ENCODE measurements at places on chromosomes 16 and 17.

- DNase-seq = no peak
Observed at GRCh38 chr16:2252806-2253148, 1.4 kb upstream of the ECI1 start.

DNA sequence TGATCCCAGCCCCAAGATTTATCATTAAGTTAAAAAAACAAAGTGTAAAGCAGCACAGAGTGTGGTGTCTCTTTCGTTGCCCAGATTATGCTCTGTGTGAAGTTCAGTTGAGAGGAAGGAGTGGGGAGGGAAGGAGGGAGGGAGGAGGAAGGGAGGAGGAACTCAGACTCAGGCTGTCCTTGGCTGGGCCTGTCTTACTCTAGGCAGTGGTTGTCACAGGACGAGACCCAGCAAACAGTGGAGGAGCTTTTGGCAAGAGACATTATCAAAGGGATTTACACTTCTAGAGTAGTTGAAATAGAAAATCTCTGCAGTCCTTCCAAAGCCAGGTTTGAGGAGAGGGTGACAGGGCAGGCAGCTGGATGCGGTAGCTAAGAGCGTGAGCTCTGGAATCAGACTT lies 27.8 kb downstream of the KNOP1 start:
- DNase-seq = no peak

DNA sequence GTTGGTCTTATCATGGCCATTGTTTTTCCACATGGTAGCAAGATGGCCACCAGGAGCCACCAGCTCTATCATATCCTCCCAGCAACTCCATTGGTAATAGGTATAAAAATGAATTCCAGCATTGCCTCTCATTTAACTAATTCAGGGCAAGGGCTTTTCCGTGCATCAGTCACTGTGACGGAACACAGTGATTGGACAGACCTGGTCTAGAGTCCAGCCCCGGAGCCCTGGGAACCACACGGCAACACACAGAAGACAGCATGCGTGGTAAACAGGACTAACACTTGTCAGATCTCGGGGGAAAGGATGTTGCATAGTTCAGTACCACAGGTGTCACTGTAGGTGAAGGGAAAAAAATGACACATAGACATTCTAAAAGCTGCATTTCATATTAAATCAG lies 638.0 kb upstream of the RBFOX1 start:
- no peak for DNase-seq

DNA sequence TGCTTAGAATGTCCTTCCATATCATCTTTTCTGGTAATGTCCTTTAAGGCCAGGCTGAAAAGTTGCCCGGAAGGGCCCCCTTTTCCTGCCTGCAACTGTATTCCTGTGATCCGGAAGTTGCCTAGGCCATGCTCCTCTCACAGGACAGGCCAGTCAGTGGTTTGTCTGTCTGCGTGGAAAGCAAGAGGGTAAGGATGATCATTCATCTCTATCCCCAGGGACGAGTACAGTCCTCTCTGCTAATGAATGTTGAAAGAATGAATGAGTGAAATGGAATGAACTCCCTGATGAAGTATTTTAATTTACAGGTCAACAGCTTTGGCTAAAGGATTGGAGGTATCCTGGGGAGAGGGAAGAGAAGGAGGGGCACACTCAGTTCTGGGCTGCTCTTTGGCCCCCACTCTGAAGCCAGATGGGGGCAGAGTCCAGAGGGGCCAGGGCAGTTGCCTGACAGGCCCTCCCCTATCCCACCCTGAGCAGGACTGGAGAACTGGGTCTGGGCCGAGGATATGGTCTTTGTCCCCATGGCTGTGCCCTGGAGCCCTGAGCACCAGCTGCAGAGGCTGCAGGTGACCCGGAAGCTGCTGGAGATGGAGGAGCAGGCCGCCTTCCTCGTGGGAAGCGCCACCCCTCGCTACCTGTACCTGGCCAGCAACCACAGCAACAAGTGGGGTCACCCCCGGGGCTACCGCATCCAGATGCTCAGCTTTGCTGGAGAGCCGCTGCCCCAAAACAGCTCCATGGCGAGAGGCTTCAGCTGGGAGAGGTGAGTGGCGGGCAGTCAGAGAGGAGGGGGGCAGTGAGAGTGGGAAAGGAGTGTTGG lies 3.2 kb downstream of the AOC3 start:
- DNase-seq = no peak

- DNase-seq = no peak
Observed at GRCh38 chr17:15436473-15437302, 30.7 kb downstream of the CDRT4 start.

GRCh38 chr16:62709794-62710193 lies 673.6 kb upstream of the CDH8 start:
- DNase-seq = no peak

GRCh38 chr17:72284806-72285205 lies 164.0 kb downstream of the SOX9 start:
- no peak for DNase-seq

DNA sequence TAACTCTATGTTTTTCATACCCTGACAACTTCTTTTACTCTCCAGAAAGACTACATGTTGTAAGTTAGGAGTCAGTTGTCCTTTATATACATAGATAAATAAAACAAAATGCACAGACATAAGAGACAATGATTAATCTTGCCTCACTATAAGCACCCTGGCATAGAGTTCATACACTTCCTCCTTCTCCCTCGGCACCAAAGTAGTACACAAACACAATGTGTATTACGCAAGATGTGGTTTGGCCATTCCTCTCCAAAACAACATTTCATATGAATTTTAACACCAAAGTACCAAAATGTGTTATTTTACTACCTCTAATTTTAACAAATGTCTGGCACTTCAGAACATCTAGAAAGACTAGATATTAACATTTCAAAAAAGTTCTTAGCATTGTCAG lies 17.2 kb upstream of the SLFN11 start:
- DNase-seq = no peak

DNA sequence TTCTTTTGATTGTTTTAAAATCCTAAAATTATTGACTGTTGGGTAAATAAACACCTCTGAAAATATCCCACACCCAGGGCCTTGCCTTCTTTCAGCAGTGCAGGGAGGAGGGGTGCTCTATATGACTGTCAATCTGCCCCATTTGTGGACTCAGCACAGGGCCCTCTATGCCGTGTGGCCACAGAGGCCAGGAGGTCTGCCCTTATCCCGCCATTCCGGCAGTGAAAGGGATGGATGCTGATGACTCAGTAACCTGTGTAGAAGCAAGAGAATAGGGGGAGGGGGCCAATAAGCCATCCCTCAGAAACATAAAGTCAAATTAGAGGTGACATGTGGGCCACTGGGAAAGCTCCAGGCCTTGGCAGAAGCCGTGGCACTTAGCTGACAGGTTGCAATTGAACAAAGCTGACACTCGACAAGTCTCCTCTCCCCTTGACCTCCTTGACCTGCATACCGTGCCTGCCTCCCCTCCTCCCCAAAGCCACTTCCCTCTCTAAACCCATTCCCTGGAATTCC lies 281.4 kb upstream of the DYNLRB2 start:
- DNase-seq = no peak

GRCh38 chr17:68511254-68511670 lies 968 bp upstream of the PRKAR1A start:
- DNase-seq = no peak

DNA sequence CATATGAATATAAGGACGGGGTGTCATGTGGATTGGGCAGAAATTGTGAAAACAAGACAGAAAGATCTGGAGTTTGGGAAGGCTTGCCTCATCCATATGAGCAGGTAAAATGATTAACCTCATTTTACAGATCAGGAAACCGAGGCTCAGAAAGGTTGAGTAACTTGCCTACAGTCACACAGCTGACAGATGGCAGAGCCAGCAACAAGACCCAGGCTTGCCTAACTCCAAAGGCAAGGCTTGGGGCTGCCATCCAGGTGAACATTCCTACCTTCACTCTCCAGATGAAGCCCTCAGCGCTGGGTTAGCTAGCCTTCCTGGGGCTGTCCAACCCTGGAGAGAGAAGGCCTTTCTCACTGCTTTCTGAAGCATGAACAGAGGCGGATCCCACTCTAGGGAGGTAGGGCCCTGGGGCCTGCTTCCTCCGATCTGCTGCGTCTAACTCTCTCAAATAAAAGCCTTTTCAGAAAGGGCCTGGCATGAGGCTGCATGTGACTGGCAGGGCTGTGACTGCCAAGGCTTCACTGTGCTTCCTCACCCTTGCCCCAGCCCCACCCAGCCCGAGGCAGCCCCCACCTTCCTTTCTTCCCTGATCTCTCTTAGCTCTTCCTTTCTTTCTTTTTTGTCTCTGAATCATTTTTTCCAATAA lies 107.8 kb downstream of the GNAO1 start:
- no peak for DNase-seq

DNA sequence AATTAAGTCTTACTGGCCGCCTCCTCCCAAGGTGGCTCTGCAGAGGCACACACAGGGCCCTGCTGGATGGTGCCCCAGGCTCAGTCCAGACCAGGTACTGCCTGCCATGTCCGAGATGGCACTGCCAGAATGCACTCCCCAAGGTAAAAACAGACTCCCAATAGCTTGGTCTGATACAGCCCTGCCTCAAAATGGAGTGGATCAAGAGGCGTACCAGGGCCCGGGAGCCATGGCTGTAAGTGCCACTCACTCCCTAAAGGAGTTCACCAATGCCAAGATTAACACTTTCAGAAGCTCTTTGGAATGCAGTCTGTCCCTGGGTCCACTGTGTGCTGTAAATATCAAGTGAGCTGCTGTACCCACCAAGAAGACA lies 576 bp upstream of the MYO18A start:
- no peak for DNase-seq

- no peak for DNase-seq
Observed at GRCh38 chr16:10098991-10099390, 83.2 kb downstream of the GRIN2A start.

DNA sequence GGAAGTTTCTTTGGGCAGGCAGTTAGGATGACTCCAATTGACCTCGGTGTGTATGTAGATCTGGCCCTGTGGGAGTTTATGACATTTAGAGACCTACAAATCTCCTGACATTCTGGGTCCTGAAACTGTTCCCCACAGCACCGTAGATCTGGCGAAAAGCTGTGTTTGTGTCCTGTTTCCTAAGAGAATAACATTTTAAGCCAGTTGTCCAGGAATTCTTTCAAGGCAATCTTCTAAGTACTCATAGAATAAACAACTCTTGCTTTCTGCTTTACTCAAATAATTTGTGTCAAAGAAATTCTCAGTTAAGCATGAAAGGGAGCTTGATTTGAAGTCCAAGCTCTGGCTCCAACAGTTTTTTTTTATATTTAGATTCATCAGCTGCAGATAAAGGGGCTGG lies 78.5 kb upstream of the ELAC2 start:
- DNase-seq = no peak

- DNase-seq = no peak
Observed at GRCh38 chr17:12853921-12854320, 64.6 kb downstream of the ARHGAP44 start.

DNA sequence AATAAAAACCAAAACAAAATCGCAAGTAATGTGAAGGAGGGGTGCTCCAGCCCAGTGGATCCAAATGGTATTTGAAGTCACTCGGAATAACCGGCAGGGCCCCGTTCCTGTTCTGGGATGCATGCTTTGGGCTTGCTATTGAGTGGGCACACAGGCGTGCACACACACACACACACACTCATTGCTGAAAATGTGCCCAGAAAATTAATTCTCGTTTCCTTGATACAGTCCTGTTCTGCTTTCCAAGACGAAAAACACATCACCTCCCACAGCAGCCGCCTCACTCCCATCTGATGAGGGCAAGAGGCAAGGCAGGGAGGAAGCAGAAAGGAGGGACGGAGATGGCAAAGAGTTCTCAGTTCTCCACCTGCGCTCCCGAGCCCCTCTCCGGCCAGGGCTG lies 62.2 kb upstream of the SDK2 start:
- DNase-seq = no peak

DNA sequence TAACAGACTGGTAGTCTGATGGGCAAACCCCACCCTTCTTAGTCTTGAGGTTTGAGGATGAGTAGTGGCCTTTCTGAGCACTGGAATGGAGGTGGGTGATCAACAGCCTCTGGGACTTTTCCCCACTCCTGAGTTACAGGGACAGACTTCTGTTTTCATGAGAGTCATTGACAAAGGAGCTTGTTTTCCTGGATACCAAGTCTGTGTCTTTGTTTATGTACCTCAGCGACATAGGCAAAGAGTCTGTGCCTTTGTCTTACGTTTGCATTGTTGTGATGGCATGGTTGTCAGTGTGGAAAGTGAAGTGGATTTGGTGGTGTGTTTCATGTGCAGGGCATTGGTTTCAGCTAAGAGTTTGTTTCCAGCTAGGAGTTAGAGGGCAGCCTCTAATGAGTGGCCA lies 17.5 kb downstream of the EPN2 start:
- no peak for DNase-seq

DNA sequence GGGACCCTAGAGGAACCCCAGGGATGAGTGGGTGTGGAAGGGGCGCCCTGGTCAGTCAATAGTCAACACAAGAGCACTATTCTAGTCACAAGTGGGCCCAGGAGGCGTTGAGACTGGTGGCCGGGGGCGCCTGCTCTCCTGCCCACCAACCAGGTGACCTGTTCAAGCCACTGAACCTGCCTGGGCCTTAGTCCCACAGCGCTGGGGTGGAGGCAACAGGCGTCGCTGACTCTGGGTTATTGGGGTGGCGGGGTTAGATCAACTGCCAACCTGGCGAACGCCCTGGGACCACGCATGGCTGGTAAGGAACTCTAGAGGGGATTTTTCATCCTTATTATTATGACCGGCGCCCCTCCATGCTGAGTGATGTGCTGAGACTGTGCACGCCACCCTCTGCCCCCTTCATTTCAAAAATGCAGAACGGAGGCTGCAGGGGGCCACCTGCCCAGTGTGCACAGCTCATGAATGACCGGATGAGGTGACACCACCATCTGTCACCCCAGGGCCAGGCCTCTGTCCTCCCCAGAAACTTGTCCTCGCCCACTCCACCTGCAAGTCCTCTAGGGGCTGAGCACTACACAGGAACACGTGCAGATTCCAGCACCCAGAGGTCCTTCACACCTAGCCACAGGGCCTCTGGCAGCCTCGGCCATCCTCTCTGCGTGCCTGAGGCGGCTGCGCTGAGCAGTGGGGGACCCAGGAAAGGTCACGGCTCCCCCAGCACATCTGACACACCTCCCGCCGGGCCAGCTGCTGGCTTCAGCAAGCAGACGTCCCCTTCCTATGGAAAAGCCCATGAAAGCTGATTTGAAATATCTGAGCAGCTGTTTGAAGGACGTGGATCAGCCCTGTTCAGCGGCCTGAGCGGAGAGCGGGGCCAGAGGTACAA lies 51.6 kb upstream of the DNAH17 start:
- DNase-seq = no peak

DNA sequence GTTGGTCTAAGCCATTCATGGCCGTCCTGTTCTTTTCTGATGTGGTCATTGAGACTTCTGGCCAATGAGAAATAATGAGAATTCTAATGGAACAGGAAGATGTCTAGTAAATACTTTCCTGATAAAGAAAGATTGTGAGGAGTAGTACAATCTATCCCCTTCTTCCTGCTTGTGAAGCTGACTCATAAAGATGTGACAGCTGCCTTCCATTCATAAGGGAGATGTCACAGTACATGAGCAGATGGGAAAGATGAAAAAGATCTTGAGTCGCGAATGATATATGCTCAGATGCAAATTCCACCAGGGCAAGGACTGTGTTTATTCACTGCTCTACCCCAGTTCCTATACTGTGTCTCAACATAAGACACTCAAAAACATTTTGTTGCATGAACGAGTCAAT lies 111.7 kb upstream of the FOXF1 start:
- DNase-seq = no peak

Measured in T-helper 1 cell (primary cell).